GM19239 (cell line): ENCODE measurements at places on chromosomes 6 and 20.

DNA sequence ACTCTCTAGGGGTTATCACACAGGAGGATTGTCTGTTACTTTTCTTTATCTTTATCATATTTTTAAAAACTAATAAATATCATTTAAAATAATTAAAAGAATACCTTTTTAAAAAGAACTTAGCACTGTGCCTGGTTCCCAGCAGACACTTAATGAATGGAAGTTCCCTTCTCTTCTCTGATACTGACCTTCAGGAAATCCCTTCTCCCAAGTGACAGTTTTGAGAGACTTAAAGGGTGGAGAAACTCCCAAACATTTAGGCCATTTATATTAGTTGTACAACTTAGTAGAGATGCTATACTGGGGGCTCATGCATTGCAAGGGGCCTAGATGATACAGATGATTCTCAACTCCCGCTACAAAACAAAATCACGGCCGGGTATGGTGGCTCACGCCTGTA lies 18.5 kb downstream of the MAP1LC3A start:
- DNase-seq, result no peak

- no peak for DNase-seq
Observed at GRCh38 chr6:26003102-26003694, 40.6 kb downstream of the TRIM38 start.

DNA sequence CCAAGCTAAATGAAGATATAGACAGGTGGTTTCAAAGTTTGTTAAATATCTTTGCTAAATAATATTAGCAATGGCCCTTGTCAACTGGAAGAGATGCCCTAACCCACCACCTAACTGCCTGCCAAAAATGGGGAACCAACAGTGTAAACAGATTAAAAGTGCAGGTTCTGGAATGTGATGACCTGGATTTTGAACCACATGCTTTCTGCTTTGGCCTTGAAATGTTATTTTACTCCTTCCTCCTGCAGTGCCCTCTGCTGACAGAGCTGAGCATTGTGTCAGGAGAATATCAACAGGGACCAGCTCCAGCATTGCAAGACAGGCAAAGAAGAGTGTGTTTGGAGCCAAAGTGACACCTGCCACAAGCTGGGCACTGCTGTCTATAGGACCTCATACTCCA lies 226.6 kb downstream of the MYLK4 start:
- DNase-seq, result no peak

GRCh38 chr6:155062866-155063341 lies 67.8 kb downstream of the TIAM2 start:
- DNase-seq, result no peak

- DNase-seq, result no peak
Observed at GRCh38 chr20:53937339-53937741, 133.1 kb downstream of the BCAS1 start.

- no peak for DNase-seq
Observed at GRCh38 chr20:17708675-17709360, 9.1 kb downstream of the BANF2 start.

DNA sequence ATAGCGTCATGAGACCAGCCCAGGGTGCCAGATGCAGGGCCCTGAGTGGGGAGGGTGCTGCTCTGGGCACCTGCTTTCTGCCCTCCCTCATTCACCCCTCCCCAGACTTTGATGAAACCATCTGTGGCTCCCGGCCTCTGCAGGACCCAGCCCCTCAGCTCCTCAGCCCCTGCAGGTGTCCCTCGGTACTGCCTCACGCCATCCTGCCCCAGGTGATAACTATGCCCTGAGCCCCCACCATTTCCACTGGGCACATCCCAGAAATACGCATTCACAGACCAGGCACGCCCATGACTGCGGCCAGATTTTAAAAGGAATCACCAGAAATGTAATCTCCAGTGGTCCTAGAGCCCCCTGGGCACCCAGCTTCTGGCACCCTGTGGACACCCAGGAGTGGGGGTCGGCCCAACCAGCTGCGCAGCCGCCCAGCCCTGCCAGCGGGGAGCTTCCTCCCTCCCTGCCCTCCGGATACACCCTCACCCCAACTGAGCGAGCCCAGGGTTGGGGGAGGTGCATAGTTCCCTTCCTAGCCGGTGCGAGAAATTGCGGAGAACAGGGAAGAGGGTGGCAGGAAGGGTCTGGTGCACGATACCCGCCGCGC lies 615 bp upstream of the NTSR1 start:
- peak; percentile 64 for DNase-seq

GRCh38 chr6:12578097-12578496 lies 138.5 kb upstream of the PHACTR1 start:
- no peak for DNase-seq

- DNase-seq, result no peak
Observed at GRCh38 chr6:30411515-30412207, 66.7 kb downstream of the RPP21 start.

DNA sequence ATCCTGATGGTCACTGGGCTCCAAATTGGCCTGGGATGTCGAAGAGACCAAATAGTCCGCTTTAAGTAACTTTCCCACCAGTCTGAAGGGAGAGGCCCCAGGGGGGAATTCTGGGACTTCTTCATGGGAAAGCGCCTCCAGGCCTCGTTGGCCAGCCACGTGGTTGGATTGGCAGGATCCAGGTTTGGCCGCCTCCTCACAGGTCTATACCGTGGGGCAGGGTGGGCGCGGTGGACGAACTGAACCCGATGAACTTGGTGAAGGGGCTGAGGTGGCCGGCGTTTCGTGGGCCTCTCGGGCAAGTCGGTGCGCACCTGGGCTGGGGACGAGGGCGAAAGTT lies 297 bp downstream of the POM121L2 start:
- no peak for DNase-seq

GRCh38 chr6:145809211-145809610 lies 5.4 kb downstream of the FBXO30 start:
- peak; percentile 2 for DNase-seq

GRCh38 chr6:85594197-85594930 lies 706 bp upstream of the SNX14 start:
- no peak for DNase-seq

DNA sequence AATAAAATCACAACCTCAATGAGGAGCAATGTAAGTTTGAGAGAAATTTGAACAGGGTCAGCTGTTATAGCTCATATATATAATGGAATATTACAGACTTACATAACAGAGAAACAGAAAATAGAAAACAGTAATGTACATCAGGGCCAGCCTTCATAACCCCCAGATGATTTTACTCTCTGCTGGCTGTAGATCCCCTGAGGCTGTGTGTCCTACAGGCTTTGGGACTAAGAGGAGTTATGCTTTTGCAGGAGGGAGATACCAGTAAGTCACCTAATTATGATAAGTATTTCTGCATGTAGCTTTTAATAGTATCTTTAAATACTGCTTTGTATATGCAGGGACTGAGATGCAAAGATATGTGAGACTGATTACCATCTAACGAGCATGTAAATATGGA lies 105.8 kb upstream of the ASCC3 start:
- no peak for DNase-seq

DNA sequence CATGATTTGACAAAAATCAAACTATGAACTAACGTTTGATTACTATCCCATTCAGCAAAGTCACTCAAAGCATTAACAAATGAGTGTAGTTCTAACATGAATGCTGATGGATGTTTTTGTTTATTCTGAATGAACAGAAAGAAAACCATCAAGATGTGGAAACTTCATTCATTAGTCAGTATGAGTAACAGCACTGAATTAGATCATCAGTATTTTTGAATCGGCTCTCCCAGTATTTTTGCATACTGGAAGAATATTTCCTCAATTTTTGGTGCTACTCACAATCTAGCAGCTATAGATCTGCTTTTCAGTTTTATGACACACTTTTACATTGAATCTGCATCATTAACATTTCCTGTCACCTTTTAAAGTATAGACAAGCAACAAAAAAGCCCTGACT lies 63.8 kb upstream of the CD83 start:
- no peak for DNase-seq

GRCh38 chr6:2102966-2103365 lies 142.4 kb downstream of the GMDS start:
- DNase-seq, result no peak

GRCh38 chr6:166640342-166641043 lies 13.4 kb upstream of the RPS6KA2 start:
- no peak for DNase-seq

DNA sequence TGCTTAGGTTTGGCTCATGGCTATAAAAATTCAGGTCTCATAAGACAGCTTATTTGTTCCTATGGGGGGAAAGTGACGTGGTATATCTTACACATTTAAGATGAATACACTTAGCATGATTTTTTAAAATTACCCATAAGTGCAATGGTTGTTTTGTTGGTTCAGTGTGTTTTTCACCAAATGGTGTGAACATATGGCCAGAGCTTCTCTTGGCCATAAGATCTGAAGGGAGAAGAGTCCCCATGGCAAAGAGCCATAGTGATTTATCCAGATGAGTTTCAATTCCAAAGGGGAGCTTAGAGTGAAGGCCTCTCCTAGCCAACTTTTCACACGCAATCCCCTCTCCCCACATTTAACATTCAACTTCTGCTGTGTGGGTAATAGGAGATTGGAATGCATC lies 107.6 kb downstream of the TMEM242 start:
- DNase-seq, result no peak

DNA sequence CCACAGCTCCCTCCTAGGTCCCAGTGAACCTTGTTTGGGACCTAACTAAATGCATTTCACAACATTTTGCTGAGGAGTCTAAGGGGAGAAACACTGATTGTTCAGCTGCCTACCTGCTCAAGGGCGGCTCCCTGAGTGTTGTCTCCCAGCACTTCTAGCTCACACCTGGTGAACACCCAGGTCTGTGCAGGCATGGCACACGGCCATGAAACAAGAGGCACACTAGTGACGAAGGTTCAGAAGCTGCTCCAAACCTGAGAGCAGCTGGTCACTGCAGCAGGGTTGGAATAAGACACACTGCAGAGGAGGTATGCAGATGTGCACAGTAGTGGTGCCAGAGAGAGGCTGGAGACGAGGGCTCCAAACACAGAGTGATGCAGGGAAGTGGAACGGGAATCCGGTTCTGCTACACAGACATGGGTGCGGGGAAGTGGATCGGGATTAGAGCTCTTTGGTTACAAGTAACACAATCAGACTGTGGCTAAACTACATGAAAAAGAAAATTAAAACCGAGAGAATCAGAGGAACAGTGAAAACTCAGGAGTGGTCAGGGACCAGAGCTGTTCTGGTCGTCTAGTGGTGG lies 486.1 kb upstream of the CDH4 start:
- no peak for DNase-seq

- DNase-seq, result no peak
Observed at GRCh38 chr6:34964564-34964963, 75.5 kb downstream of the ANKS1A start.

GRCh38 chr6:44697327-44697726 lies 309.8 kb downstream of the CDC5L start:
- DNase-seq, result no peak

DNA sequence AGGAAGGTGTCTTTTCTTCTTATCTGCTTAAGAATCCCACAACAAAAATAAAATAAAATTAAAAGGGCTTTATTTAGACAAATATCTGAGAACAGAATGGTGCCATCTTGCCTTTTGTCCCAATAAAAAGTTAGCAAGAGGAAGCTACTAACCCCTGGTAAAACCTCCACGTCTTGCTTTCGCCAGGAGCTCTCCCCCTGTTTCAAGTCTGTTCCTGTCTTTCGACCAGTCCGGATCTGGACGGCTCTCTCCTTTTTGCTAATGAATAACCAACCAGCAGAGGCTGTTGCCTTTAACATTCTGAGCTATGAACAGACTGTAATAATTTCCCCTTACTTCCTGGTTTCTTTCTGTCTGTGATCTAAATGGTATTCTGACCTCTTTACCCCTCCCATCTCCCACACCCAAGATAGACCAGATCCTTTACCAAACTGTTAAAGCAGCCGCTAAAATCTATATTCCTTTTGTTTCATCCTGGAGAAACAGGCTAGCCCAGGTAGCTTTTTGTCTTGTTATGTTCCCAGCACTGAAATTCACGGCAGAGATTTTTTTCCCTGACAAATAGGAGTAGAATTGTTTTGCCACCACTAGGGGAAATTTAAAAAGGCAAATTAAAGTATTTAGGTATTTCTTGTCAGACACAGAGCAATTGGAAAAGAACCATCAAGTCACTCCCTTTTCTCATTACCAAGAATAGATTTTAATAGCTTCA lies at the start of gene FRK:
Gene FRK (minus strand): TSS at position 320 of the 712 bp plus-strand sequence. CDS start 580 bp downstream, outside the sequence.
- no peak for DNase-seq

- no peak for DNase-seq
Observed at GRCh38 chr6:89045011-89045387, 35.6 kb upstream of the PNRC1 start.

GRCh38 chr20:48667889-48668413 lies 159.8 kb downstream of the PREX1 start:
- DNase-seq, result no peak

DNA sequence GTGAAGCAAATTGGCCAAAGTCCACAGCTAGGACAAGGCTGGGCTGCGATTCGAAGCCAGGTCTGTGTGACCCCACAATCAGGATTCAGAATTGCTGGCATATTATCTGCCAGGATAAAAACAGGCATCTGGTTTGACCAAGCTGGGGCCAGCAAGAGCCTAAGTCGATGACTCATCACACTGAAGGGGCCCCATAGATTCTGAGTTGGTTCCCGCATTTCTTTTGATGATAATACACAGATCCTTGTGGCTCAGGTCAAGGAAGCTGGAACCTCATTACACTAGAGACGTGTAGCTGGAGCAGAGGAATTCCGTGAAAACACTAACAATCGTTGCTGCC lies 6.5 kb downstream of the KCNB1 start:
- DNase-seq, result no peak

DNA sequence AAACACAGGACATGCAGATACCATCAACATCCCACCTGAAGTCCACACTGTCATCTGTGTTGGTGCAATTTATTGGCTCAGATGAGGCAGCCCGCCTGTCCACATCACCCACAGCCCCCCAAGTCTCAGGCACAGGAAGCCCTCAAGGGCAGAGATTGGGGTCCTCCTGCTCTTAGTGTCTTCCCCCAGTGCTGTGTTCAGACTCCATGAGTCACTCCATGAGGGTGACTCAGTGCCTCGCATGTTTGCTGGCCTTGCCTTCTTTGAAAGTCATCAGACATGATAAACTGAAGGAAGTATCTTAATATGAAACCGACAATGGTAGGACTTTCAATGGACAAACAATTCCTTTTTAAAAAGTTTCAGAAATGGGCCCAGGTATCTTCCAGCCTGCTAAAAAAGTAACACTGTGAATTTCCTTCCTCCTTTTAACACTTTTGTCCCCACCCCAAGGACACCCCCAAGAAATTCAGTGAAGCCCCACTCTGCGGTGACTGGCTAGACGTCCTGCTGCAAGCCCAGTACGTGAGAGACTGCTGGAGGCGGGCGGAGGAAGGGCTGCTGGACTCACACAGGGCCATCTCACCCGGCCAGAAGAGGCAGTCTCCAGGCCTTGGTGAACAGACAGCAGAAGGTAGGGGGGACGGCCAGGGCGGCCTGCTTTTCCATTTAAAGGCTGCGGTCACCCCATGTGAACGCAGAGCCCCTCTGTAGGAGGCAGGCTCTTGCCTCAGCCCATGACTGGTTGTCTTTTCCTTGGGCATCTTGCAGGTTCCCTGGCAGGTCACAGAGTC lies 43.0 kb upstream of the KCNK16 start:
- no peak for DNase-seq

DNA sequence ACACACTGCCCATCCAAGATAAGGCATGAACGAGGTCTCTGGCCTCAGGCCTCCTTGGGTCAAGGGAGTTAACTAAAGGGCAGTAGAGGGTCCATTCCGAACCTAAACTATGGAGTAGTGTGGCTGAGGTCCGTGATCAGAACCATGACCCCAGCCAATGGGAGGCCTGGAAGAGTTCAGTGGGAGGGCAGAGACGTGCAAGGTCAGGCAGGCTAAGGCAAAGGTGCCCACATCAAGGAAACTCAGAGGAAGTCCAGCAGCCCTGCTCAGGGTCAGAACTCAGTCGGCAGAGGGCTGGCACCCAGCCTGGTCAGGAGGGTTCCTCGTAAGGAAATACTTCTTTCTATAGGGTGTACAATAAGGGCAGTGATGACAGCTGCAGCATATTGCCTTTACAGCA lies 152.2 kb downstream of the SOD2 start:
- no peak for DNase-seq
